ENCODE measurements at places on chromosomes 7 and 10.

- no peak for DNase-seq
Observed at GRCh38 chr10:24958091-24958720, 5.8 kb upstream of the PRTFDC1 start.

GRCh38 chr10:131537281-131537680 lies 225.8 kb upstream of the TCERG1L start:
- DNase-seq = no peak

DNA sequence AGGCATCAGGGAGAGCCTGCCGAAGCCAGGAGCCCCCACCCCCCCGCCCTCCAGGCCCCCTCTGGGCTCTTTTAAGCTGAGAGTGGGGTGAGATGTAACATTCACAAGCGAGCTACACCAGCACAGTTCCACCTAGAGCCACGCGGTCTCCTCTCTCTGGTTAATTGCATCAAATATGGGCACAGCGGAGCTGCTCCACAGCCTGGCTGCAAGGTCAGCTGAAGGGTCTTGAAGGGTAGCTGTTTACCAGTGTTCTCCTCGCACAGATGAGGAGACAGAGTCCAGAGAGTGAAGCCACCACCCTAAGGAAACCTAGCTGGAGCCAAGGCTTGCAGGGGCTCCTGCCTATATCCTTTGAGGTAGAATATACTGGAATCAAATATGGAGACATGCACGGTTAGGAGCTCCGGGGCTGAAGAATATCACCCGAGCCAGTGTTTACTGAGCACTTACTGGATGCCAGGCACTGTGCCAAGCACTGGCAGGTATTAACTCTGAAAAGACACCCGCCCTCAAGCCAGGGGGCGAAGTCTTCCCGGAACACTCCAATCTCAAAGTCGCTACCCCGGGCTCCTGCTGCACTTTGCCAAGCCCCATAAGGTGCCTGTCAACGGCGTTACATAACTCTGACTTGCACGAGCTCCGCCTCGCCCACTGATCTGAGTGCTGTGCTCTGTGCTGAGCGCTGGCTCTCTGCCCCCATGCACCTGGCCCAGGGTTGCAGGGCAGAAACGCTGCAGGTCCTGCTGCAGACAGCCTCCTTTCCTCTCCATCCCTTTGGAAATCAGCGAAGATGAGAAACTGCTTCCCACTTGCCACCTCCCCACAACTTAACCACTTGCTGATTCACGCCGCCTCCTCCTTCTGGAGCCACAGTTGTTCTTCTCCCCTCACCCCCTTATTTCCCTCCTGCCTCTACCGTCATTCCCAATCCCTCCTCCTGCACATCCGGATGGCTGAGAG lies 5.4 kb downstream of the CHST15 start:
- no peak for DNase-seq

- DNase-seq = no peak
Observed at GRCh38 chr10:78341953-78342614, 308.4 kb downstream of the RPS24 start.

GRCh38 chr10:92125144-92125543 lies 165.7 kb downstream of the CPEB3 start:
- DNase-seq = no peak

- no peak for DNase-seq
Observed at GRCh38 chr7:27409776-27410175, 167.2 kb downstream of the EVX1 start.

DNA sequence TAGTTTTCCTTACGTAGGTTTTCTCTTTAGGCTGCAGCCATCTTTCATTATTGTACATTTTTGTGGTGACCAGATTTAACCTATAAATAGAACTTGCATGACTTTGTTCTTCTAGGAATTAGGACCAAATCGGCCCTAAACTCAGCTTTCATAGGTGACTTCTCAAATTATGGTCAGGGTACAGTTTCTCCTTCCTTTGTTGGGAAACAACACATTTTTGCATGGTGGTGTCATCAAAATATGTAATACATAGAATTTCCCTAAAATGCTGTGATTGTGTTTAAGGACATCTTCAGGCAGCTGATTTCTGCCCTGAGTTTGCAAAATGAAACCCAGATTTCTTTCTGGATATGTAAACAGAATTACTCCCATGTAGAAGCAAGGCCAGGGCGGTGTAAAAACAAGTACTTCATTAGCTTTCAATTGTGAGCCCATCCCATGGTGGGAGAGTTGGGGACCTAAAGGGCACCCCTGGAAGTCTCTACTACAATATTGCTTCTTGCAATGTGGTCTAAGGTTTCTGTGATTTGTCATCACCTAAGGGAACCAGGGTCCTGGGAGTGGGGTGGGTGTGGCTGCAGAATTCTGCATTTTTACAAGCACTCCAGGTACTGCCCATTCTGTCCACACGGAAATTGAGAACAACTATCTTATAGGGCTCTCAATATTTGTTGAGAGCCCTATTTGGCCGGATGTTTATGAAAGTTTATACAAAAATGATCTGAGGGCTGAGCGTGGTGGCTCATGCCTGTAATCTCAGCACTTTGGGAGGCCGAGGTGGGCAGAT lies 121.0 kb upstream of the FAM171A1 start:
- DNase-seq = no peak

DNA sequence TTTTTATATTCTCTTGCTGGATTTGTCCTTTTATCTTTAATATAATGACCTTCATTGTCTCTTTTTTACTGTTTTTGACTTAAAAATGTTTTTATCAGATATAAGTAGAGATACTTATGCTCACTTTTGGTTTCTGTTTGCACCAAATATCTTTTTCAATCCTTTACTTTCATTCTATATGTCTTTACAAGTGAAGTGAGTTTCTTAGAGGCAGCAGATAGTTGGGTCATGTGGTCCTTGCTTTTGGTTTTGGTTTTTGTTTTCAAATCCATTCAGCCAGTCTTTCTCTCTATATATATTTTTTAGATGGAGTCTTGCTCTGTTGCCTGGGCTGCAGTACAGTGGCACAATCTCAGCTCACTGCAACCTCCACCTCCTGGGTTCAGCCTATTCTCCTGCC lies 932.4 kb upstream of the LRRTM3 start:
- DNase-seq = no peak

- no peak for DNase-seq
Observed at GRCh38 chr10:82922046-82922445, 1047.1 kb downstream of the NRG3 start.

- no peak for DNase-seq
Observed at GRCh38 chr10:88179831-88180230, 316.4 kb downstream of the PTEN start.

DNA sequence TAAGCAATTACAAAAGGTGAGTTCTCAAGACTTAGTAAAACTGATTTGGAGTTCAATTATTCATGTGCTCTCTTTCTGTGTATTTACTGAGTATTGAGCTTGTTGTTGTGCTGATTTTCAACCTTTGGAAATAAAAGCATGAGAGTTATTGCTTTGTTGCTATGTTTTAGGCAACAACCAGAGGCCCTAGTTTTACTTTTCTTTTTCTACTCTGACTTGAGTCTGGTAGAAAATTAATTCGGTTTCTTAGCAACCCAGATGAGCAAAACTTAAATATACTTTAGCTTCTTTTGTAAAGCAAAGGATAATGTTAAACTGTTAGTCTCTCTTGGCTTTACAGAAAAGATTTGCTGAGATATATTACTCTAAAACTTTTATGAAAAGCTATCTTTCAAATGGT lies 66.4 kb upstream of the SCIN start:
- DNase-seq = no peak

- no peak for DNase-seq
Observed at GRCh38 chr10:102624751-102625645, 19.3 kb upstream of the TRIM8 start.

DNA sequence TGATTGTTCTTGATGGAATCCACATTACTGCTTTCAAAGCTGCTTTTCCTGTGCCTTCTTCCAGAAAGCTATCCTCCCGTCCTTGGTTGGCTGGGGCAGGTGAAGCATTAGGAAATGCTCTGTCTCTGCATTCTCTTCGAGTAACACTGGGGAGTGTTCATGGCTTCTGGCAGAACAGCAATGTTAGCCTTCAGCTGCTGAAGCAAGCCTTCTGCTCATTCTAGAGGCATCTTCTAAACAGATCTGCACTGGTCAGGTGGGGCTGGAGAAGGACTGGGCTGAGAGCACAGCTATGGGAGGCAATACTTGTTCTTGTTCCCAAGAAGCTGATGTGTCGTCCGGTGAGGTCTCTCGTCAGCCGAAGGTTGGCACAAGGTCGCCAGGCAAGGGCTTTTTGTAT lies 80.6 kb downstream of the MGMT start:
- no peak for DNase-seq

GRCh38 chr10:78770167-78771090 lies 298.3 kb upstream of the ZMIZ1 start:
- no peak for DNase-seq

GRCh38 chr10:117674646-117675045 lies 132.1 kb downstream of the EMX2 start:
- no peak for DNase-seq

- no peak for DNase-seq
Observed at GRCh38 chr7:148303295-148304082, 287.1 kb upstream of the C7orf33 start.

- no peak for DNase-seq
Observed at GRCh38 chr10:47024046-47024322, 112.8 kb downstream of the PTPN20 start.

- DNase-seq = no peak
Observed at GRCh38 chr10:31774928-31775650, 153.5 kb downstream of the ARHGAP12 start.

DNA sequence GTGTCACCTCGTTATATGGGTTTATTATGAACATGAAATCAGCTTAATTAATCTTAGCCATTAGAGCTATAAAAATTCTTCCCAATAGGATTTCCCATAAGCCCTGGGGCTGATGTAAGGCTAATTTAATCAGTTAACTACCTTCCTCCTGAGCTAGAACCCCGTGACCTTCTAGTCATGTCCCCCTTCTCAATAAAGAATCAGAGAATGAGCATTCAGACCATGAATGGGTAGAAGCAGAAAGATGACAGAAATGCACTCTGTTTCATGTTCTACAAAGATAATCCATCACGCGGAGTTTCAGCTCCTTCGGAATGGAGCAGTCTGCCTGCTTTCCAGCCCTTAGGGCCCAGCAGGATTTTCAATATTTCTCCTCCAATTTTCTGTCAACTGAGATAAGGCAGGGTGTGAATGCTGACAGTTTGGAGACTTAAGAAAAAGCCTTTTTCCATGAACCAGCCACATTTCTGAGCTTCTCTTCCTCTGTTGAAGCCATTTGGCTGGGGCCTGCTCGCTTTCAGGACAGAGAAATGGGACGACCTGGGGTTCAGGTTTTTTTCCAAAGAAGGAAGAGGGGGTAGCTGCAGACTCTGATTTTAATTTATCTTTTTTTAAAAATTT lies 211.0 kb downstream of the NEBL start:
- DNase-seq = no peak

DNA sequence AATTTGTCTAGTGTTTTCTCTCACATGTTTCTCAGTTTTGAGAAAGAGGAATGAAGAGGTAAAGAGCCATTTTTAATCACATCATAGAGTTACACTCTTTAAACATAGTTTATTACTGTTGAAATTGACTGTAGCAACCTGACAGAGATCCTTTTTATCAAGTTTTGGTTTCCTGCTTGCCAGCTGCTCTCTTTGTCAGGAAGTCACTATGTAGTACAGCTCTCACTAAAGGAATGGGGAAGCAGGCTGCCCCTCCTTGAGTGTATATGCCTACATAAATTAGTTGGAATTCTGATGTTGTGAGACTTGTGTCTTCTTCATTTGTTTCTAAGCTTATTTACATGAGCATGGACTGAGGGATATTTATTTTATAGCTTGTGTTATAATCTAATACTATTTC lies 1274.0 kb upstream of the CELF2 start:
- DNase-seq = no peak

GRCh38 chr10:85608706-85609105 lies 757.9 kb downstream of the GRID1 start:
- no peak for DNase-seq

DNA sequence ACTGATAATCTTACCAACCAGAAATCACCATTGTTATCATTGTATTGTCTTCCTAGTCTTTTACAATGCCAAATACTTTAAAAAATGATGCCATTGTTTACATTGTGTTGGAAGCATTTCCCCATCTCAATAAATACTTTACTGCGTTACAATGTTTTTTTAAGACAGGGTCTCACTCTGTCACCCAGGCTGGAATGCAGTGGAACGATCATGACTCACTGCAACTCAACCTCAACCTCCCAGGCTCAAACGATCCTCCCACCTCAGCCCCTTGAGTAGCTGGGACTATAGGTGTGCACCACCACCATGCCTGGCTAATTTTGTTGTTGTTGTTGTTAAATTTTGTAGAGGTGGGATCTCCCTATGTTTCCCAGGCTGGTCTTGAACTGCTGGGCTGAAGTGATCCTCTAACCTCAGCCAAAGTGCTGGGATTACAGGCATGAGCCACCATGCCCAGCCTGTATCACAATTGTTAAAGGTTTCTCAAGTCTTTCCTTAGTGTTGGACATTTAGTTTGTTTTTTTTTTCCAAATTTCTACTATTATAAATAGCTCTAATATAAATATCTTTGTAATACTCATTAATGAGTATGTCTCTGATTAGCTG lies 13.5 kb downstream of the LRMDA start:
- DNase-seq = no peak

DNA sequence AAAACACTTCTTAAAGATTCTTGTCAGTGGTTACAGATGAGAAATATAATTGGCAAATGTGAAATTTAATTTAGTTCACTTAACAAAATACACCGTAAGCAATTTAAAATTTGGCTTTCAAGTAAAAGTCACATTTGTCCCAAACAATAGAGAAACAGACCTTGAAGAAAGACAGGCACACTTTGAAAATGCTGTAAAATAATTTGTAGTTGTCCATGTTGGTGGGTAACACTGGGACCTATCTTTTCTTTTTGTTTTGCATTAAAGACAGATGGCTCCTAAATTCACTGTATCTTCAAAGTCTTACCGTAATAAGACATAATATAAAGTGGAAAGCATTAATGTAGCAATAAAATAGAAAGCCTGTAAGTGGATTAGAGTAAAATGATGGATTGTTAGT lies 3.3 kb downstream of the GRK5 start:
- DNase-seq = no peak

GRCh38 chr10:80454513-80455460 lies 677 bp downstream of the TSPAN14 start:
- no peak for DNase-seq

GRCh38 chr10:79185067-79185774 lies 116.5 kb downstream of the ZMIZ1 start:
- DNase-seq = no peak

DNA sequence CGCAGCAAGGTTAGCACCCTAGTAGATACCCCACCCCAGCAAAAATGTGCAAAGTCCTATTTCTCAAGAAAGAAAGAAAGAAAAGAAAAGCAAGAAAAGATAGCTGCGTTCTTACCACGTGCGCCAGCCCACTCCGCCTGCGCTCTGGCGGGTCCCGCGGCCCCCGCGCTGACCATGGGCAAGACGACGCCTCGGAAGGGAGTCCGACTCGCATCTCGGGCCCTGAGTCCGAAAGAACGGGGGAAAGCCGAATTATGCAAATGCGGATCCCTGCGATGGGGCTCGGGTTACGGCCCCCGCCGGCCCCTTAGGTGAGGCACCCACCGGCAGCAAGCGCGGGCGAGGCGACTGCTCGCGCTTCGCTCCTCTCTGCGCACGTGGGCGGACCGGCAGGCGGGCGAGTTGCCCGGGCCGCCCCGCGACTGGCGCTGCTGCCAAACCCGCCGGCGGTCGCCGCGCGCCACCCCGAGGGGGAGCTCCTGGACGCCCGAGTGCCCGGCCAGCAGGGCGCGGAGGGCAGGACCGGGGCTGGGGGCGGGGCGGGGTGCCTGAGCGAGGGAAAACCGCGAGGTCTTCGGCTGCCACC lies 2.4 kb upstream of the EGR2 start:
- DNase-seq = peak; percentile 38

GRCh38 chr7:121138262-121138933 lies 149.9 kb downstream of the CPED1 start:
- DNase-seq = no peak

GRCh38 chr7:83925860-83926259 lies 268.7 kb downstream of the SEMA3A start:
- no peak for DNase-seq

Measured in T-helper 9 cell (primary cell).